ENCODE measurements at places on chromosomes 16 and 17.

- DNase-seq, result no peak
These were observed 63.2 kb upstream of the MARCHF10 start for GRCh38 chr17:62871291-62871690.

- DNase-seq, result no peak
These were observed 28.7 kb upstream of the ALDH3A2 start for GRCh38 chr17:19619705-19620325.

GRCh38 chr17:8140065-8141029 lies 11.9 kb downstream of the PER1 start:
- no peak for DNase-seq

- DNase-seq, result no peak
These were observed 10.9 kb upstream of the LYRM9 start for GRCh38 chr17:27904114-27904513.

GRCh38 chr16:24778671-24779070 lies 49.2 kb downstream of the TNRC6A start:
- DNase-seq, result no peak

GRCh38 chr17:77723071-77723908 lies 235.2 kb upstream of the TNRC6C start:
- DNase-seq, result no peak

DNA sequence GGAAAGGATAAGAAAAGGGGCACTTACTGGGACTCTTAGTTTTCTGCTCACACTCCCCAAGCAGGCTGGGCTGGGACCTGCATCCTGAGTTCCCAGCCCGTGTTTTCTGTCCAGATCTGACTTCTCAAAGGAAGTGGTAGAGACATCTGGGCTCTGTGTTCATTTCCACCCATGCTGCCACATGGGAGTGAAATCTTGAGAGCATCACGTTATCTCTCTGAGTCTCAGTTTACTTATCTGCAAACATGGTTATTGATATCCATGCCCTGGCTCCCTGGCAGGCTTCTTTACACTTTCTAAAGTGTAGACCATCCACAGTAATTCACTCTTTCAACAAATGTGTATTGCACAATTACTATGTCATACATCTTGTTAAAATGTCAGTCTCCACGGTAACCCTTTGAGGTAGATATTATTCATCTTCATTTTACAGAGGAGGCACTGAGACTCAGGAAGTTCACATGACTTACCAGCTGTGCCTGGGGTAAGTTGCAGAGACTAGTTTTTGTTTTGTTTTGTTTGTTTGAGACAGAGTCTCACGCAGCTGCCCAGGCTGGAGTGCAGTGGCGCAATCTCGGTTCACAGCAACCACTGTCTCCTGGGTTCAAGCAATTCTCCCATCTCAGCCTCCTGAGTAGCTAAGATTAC lies 3.4 kb downstream of the ZNF688 start:
- no peak for DNase-seq

GRCh38 chr17:11485336-11486100 lies 112.8 kb upstream of the DNAH9 start:
- no peak for DNase-seq

GRCh38 chr17:8300226-8300625 lies 5.0 kb upstream of the SLC25A35 start:
- DNase-seq, result no peak

DNA sequence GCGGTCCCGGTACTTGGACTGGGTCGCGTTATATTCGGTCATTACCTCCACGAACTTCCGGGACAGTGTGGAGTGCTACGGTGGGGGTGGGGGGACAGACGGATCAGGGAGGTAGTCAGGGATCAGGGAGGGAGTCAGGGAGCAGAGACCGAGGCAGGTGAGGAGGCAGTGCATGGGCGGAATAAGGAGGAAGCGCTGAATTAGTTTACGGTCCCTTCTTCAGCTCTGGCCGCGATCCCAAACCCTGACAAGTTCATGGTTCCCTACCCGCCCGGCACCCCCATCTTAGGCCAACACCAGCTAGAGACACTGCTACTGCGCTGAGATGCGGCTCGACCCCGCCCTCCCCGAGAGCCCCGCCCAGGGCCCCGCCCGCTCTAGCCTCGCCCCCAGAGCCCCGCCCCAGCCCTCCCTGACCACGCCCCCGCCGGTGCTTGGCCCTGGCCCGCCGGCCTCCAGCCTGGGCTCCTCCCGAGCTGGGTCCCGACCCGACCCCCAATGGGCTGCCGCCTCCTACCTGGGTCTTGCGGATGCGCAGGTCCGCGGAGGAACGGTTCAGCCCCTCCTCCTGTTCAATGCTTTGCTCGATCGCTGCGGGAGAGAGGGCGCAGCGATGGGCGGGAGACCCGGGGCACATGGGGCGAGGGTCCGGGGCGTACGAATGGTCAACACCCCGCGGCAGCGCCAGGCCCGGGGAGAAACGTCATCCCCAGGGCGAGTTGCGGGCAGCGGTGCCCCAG lies 12.1 kb downstream of the HSD3B7 start:
- DNase-seq, result peak; percentile 46

GRCh38 chr17:83178533-83179304 lies 99.3 kb downstream of the METRNL start:
- DNase-seq, result no peak

- no peak for DNase-seq
These were observed 37.9 kb upstream of the SLC38A10 start for GRCh38 chr17:81332914-81333528.

- no peak for DNase-seq
These were observed 202.4 kb downstream of the SEC14L1 start for GRCh38 chr17:77343031-77343800.

DNA sequence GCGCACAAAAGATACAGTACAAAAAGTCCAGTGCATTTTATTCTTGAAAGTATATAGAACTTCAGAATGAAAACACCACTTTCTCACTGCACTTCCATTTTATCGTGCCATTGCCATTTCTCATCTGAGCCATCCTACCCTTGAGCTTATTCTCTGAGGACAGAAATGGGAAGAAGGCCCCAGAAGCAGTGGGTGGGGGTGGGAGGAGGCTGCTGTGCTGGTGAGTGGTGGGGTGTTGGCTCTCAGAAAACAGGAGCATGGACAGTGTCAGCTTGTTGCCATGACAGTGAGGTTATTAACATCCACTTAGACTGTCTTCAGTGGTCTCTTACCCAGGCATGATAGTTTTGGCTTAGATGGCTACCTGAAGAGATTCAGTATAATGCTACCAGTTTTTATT lies 4.5 kb downstream of the ATMIN start:
- no peak for DNase-seq

GRCh38 chr16:27202923-27203506 lies 311 bp upstream of the KDM8 start:
- DNase-seq, result no peak

DNA sequence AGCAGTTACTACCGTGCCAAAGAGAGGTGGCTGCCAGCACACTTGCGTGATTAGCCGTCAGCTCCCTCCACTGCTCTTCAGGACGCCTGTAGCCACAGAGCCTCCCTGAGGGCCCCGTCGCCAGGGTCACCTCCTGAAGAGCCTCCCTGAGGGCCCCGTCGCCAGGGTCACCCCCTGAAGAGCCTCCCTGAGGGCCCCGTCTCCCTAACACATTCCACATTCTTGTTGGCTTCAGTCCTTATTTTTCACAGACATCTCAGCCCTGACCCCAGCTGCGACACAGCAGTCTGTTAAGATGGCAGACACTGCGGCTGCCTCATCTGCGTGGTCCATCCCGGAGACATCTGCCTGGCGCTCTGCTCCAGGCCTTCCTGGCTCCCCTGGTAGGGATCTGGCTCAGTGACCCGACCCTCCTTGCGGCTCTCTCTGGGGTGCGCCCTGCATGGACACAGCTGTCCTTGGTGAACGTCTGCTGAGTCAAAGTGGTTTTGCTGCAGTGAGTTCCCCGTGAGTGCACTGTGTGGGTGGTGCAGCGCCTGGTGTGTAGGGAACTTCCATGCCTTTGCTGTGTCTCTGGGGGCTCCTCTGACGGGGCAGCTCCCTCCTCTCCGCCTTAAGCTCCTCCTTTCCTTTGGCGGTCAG lies 11.4 kb downstream of the ACSF3 start:
- DNase-seq, result no peak

- peak; percentile 24 for DNase-seq
These were observed 34.7 kb downstream of the MYO15A start for GRCh38 chr17:18143044-18143936.

GRCh38 chr17:5838661-5839300 lies 231.4 kb upstream of the WSCD1 start:
- no peak for DNase-seq

DNA sequence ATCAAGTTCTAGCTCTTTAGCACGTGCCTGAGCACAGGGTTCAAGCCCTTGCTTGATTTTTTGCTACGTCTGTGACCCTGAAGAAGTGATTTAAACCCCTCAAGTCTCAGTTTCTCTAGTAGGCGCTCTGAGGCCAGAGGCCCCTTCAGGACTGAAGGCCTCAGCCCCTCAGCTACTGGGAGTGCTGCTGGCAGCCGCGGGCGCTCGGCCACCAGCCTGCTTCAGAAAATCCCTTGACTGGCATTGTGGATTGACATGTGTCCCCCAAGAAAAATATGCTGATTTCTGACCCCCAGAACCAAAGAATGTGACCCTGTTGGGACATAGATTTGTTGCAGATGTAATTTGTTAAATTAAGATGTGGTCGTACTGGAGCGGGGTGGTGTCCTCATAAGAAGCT lies 20.2 kb upstream of the WFDC1 start:
- DNase-seq, result no peak

GRCh38 chr17:75087558-75088453 lies at the start of gene SLC16A5:
Gene SLC16A5, plus strand, starts transcription at chr17:75087954. Its CDS starts 5,683 bp downstream, at chr17:75093637.
- peak; percentile 65 for DNase-seq

GRCh38 chr16:86709902-86710601 lies 131.7 kb downstream of the FOXL1 start:
- DNase-seq, result no peak

- no peak for DNase-seq
These were observed 150.6 kb downstream of the MAF start for GRCh38 chr16:79449900-79450299.

DNA sequence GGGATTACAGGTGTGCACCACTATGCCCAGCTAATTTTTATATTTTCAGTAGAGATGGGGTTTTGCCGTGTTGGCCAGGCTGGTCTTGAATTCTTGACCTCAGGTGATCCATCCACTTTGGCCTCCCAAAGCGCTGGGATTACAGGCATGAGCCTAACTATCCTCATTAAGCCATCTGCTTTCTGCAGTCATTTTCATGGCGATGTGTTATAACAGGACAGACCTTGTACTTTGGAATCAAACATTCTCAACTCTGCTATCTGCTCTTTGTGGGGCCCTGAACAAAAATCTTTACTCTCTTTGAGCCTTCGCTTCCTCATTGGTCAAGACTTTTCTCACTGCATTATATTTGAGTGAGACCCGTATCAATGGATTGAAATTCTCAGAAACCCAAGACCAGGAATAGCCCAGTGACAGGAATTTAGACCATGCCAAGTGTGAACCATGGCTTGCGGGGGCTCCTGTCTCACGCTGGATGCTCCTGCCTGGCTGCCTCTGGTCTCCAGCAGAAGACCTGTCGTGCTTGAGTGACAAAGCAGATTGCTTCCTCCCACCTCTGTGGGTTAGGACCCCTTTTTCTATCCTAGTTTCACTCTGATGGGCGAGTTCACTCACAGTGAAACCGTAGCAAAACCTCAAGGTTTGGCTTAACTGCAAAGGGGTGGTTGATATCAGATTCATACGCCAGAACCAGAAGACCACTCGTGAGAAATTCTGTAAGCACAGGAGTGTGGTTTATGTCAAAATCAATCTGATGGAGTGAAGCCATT lies 519.1 kb downstream of the MAF start:
- DNase-seq, result no peak

GRCh38 chr17:15909481-15909991 lies 35.4 kb upstream of the ADORA2B start:
- DNase-seq, result no peak

GRCh38 chr16:89145406-89146161 lies 26.0 kb upstream of the CDH15 start:
- no peak for DNase-seq

- no peak for DNase-seq
These were observed 727 bp downstream of the CORO7 start for GRCh38 chr16:4415538-4416199.

GRCh38 chr16:74438492-74438979 lies 17.3 kb upstream of the CLEC18B start:
- no peak for DNase-seq

GRCh38 chr17:4728124-4728523 lies 3.1 kb upstream of the MED11 start:
- no peak for DNase-seq

GRCh38 chr17:55622547-55622946 lies 100.1 kb downstream of the TMEM100 start:
- no peak for DNase-seq

DNA sequence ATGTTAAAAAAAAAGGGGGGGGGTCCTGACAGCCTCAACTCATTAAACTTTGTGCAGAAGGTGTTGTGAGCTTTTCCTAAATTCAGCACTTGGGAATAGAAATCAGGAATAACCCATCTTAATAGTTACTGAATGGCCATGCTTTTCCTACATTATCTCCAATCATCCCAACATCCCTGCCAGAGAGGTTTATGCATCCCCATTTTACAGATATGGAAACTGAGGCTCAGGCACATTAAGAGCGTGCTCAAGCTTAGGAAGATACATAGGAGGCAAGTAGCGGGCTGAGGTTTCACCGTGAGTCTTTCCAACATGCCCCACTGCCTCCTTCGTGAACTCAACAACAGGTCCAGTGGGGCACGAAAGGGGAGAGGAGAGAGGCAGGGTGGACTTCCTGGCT lies 78.4 kb downstream of the C17orf67 start:
- no peak for DNase-seq

DNA sequence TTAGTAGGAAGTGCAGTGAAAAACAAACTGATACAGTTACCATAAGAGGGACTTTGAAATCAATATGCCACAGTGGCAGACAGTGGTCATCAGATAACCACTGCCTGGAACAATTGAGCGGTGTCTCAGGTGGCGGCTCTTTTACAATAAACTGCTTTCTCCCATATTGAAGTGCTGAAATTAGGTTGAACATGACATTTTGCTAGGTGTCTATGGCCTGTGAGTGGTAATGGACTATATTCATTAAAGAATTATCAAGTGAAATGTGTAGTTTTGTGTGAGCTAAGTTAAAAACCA lies 214.7 kb downstream of the RPTOR start:
- DNase-seq, result no peak

DNA sequence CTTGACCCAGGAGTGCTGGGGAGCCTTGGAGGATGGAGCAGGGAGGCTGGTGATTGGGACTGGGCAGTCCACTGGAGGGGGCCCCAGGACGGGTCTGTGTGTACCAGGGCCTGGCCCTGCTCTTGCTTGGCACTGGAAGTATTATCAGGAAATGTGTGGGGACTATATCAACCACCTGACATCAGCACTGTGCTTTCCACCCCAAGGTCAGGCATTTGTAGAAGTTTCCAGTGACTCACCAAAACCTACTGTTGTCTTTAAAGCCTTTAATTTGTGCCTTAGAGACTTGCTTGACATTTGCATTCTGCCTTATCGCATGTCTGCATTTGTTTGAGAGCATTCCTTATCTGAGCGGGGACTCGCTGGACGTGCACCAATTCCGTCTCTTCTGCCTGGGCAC lies 323.1 kb downstream of the FOXL1 start:
- DNase-seq, result no peak

- no peak for DNase-seq
These were observed 89.2 kb upstream of the BRD7 start for GRCh38 chr16:50457979-50458491.

- no peak for DNase-seq
These were observed 7.9 kb upstream of the CCL8 start for GRCh38 chr17:34311291-34311690.
